ENCODE measurements at places on chromosomes 5 and 9.

GRCh38 chr5:36690041-36690961, 83.9 kb downstream of the SLC1A3 start:
- DNase-seq = peak; percentile 22

- DNase-seq = no peak
Measured at GRCh38 chr5:92309336-92309991, 926.3 kb upstream of the ARRDC3 start.

- no peak for DNase-seq
Measured at GRCh38 chr5:102762562-102763227, 7.6 kb downstream of the PAM start.

DNA sequence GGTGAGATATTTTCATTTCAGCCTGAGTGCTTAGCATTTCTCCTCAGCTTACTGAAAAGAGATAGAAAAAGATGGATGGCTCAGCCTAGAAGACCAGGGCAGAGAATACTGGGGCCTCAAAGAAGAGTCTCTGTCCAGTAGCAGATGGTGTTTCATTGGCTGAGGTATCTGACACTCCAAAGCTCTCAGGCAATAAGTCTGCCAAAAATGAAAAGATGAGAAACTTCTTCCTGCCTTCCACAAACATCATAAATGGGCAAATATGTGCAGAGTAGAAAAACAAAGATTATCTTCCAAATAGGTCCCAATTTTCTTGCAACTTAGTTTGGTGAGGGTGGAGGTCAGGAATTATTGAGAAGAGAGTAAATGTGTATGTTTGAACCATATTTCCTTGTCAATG, 87.4 kb upstream of the ICE1 start:
- no peak for DNase-seq

GRCh38 chr5:134435560-134435959, 23.9 kb upstream of the CDKN2AIPNL start:
- no peak for DNase-seq

GRCh38 chr5:34660444-34660843, 4.3 kb downstream of the RAI14 start:
- DNase-seq = no peak

Data from T-helper 1 cell (primary cell).